AG09309 (cell line): ENCODE measurements at places on chromosomes 2 and 18.
A peak's percentile ranks its signal among the peaks of the same experiment; 100 is the strongest.

DNA sequence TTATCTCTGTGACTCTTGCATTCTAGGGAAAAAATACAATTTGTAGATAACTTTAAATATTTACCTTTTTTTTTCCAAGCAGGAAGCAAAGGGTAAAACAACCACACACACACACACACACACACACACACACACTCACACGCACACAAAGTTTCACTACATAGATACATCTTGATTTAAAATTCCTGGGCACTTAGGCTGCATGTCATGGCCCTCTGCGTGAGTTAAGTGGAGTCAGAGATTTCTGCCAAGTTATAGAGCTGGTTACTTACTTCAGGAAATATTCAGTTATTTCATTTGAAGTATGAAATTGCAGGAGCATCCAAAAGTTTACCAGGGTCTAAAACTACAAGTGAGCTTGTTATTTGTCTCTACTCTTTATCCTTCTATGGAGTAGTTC is 612.0 kb downstream of the IRS1 start:
- peak; percentile 77 for DNase-seq

GRCh38 chr18:34283506-34283905 is 58.8 kb upstream of the NOL4 start:
- DNase-seq, result no peak

DNA sequence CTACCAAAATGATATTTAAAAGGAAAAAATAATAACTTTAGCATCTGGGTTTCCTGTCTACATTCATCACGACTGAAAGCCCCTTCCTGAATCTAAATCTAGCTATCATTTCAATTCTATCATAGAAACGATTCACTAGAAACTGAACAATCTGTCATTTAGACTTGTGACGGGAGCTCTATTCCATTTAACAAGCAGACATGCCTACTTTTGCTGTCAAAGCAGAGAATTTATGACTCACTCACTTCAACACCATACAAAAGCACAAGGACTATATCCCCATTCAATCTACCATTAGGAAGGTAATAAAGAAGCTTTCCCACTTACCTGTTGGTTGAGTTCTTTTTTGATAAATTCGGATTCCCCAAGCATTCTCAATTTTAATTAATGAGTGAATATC is 1072.3 kb downstream of the LRP1B start:
- no peak for DNase-seq

DNA sequence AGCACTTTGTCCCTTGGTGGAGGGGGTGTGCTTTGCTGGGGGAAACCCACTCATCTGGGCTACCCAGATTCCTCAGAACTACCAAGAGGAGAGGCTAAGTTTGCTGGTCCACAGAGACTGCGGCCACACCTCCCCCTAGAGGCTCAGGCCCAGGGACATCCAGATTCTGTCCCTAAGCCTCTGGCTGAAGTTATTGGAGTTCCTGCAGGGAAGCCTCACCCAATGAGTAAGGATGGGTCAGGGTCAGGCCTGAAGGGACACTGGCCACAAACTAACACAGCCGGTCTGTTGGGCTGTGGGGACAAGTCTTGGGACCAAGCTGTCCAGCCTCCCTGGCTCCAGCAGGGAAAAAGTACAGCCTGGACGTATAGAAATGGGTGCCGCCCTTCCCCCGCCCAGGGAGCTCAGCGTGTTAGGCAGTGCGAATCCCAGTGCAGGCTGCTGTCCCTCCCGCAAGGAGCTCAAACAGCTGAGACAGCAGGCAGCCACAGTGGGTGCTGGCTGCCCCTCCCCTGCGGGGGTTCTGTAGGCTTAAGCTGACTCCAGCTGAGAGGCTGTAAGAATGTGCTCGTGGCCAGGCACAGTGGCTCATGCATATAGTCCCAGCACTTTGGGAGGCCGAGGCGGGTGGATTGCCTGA is 86.9 kb upstream of the ARL5A start:
- no peak for DNase-seq

DNA sequence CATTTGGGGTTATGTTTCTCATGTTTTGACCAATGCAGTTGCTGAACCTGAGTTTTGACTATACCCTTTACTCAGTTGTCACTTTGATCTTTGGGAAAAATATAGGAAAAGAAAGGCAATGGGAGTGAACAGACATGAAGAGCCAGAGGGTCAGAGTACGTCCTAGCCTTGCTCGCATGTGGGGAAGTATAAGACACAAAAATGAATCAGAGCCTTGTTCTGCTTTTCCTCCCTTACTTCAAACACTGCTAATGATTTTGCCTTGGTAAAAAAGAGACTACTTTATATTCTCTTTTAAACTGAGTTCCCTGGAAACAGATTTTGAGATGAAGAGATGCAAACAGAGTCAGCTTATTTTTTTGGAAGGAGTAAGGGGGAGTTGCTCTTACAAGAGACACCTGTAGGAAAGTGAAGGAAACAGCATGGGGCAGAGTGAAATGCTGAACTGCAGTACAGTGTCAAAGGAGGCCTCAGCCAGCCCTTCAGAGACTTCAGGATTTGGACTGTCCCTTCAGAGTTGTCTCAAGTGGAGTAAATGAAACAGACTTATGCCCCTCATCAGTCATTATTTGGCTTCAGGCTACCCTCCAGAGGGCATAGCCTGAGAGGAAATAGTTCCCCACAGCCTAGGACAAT is 11.1 kb upstream of the FAP start:
- DNase-seq, result no peak

DNA sequence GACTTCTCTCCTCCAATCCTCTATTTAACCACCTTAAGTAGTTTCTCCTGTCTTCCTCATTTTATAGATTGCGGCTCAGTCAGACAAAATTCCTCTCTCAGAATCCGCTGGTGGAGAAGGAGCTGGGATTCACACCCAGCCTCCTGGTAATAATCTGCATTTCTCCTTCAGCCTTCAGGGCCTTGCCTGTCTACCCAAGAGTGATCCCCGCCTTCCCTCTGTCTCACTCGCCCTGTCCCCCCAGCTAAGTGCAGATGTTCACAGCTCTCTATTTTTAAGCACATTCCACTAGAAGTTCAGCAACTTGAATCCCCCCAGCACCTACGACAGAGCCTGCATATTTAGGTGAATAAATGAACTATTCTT is 212.5 kb upstream of the HAAO start:
- no peak for DNase-seq
